ENCODE measurements at places on chromosomes 16 and 17.

GRCh38 chr17:50508573-50509460 is 578 bp downstream of the MYCBPAP start:
- no peak for DNase-seq

GRCh38 chr16:62035115-62036092 is 834 bp downstream of the CDH8 start:
- DNase-seq: no peak

- DNase-seq: no peak
Observed at GRCh38 chr16:72829846-72830775, 217.8 kb downstream of the ZFHX3 start.

- no peak for DNase-seq
Observed at GRCh38 chr16:61829631-61830030, 206.6 kb downstream of the CDH8 start.

- no peak for DNase-seq
Observed at GRCh38 chr17:14427900-14428647, 127.2 kb downstream of the HS3ST3B1 start.

GRCh38 chr17:61400066-61400716 is 548 bp downstream of the TBX2 start:
- DNase-seq: no peak

- DNase-seq: no peak
Observed at GRCh38 chr17:34443619-34444469, 80.8 kb upstream of the CCL1 start.

DNA sequence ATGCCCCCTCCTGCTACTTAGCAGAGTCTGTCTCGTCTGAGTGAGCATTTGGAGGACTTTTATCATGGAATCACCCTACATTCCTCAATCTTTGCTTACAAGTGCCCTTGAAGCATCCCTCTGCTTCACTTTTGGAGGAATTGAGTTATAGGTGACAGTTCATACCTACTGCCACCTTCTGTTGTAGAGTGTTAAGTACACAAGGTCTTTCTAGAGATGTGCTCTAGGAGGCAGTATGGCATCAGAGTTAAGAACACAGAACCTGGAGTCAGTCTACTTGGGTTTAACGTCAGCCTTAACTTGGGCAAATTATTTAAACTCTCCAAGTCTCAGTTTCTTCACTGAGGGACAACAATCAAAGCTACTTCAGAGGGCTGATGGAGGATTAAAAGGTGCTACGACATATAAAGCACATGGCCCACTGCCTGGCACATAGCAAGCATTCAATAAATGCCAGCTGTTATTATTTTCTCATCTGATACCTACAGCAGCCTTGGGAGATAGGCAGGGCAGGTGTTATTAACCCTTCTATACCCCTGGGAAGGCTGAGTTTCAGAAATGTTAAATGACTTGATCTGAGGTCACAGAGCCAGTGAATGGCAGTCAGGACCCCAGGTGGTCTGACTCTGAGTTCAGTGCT is 62.2 kb downstream of the UTP18 start:
- no peak for DNase-seq

GRCh38 chr16:31568577-31569359 is 41.1 kb downstream of the AHSP start:
- DNase-seq: no peak

DNA sequence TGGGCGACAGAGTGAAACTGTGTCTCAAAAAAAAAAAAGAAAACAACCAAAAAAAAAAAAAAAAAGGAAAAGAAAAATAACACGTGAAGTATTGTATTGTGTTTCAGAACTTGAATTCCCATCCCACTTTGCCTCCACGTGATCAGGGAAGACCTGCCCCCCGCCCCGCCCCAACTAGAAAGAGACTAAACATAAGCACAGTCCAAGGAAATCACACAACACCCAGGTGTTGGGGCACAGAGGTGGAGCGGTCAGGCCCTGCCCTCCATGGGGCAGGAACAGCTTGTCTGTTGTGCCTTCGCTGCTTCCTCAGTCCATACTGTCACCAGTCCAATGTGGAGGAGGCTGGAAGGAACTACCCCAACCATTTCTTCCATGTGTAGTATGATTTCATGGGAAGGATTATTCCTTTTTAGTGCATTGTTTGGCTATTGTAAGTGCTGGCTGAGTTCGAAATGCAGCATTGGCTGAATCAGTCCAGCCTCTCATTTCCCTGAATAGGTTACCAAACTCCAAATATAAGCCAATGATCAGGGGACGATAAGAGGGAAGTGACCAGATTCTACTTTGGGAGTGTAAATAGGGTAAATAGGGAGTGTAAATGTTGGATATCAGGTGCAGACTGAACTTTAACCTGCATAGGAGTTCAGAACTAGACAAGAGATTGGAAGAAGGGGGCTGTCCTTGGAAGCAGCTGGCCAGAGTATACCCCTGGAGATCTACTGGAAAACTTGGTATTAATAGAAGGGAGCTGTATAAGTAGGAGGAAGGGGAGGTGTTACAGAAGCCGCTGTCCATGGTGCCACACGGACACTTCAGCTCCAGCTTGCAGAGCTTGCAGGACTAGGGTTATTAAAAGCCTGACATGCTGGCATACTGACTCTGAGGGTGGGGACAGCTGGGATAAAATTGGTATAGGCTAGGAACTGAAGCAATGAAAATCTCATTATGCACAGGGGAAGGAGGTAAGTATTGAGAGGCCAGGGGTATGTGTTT is 50.7 kb downstream of the TANGO6 start:
- DNase-seq: no peak

GRCh38 chr16:1441391-1441829 is 2.9 kb downstream of the CCDC154 start:
- DNase-seq: no peak

DNA sequence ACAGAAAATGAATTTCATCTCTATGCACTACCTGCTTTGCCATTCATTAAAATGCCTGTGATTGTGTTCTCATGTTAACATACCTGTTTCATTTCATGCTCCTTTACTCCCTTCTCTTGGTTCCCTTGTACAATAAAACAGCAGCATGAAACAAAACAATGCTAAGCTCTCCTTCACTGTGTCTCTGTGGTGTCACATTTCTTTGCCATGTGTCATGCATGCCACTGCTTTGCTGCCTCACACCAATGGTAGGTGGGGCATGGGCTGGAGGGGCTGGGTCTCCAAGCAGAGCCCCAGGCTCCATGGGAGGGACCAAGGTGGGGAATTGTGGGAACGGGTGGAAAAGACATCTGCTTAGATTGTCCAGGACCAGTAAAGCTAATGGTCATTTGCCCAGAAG is 83.6 kb downstream of the RGS9 start:
- no peak for DNase-seq

GRCh38 chr16:17590711-17591654 is 120.2 kb upstream of the XYLT1 start:
- no peak for DNase-seq

GRCh38 chr16:12199524-12199923 is 223.0 kb downstream of the SNX29 start:
- DNase-seq: no peak

DNA sequence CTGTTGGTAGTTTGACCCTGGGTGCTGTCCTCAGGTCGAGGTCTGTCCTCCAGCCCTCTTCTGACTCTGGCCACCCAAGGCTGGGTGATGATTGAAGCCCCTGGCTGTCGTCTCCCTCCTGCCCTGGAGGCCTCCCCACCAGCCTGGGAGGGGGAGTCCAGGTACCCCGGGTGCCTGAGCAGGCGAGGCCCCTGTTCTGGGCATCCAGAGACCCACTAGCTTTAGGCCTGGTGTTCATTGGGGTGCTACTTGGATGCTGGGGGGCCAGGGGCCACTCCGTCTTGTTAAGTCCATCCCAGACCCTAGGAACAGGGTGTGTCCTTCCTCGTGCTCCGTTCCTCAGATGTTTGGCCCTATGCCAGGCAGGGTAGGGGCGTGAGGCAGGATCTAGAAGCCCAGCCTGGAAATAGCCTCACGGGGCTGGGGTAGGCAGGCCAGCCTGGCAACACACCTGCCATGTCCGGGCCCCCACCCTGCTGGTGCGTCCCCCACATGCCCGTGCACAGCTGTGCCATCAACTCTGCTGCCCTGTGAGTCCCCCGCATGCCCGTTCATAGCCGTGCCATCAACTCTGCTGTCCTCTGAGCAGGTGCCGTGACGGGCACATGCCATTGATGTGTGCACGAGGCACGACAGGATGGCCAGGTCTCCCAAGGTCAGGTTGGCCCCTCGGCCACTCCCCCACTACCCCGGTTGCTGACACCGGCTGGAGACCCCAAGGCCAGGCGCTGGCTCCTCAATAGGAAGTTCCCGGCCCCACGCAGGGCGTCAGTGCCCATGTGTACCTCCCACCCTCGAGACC is 36.9 kb downstream of the GINS2 start:
- no peak for DNase-seq

DNA sequence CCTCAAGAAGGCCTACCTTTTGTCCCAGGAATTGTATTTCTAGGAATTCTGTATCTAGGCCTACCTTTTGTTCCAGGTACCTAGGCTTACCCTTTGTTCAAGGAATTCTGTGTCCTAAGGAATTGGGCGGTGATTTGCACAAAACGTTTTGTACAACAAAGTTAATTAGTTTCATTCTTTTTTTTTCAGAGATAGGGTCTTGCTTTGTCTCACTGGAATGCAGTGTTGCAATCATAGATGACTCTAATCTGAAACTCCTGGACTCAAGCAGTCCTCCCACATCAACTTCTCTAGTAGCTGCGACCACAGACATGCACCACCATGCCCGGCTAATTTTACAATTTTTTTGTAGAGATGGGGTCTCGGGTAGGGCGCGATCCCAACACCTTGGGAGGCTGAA is 7.0 kb downstream of the CDR2L start:
- no peak for DNase-seq

DNA sequence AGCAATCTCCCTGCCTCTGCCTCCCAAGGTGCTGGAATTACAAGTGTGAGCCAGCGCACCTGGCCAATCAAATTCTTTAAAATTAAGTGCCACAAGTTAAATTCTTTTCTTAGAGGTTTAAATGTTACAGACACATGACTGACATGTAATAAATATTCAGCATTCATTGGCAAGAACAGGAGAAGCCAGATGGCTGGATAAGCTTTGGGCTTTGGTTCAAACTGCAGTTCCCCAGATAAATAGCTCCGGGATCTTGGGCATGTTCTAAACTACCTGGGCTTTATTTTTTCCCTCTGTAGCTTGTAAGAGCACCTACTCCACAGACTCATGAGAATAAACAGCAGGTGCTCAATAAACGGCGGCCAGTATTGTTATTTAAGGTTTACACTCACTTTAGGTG is 34.1 kb downstream of the ABAT start:
- no peak for DNase-seq

- DNase-seq: no peak
Observed at GRCh38 chr17:72452286-72453173, 331.7 kb downstream of the SOX9 start.

DNA sequence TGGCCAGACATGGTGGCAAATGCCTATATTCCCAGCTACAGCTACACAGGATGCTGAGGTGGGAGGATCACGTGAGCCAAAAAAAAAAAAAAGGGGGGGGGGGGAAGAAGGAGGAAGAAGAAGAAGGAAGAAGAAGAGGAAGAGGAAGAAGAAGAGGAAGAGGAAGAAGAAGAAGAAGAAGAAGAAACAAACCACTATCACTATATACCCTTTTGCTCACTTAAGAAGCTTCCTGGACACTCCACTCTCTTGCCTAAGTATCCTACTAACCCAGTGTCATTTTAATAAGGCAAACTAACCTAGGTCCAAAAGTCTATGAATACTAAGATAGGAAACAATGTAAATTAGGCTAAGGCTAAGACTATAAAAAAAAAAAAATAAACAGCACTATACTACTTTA is 54.8 kb downstream of the GPATCH8 start:
- no peak for DNase-seq

GRCh38 chr17:8997994-8998628 is 23.2 kb upstream of the NTN1 start:
- DNase-seq: peak; percentile 62

DNA sequence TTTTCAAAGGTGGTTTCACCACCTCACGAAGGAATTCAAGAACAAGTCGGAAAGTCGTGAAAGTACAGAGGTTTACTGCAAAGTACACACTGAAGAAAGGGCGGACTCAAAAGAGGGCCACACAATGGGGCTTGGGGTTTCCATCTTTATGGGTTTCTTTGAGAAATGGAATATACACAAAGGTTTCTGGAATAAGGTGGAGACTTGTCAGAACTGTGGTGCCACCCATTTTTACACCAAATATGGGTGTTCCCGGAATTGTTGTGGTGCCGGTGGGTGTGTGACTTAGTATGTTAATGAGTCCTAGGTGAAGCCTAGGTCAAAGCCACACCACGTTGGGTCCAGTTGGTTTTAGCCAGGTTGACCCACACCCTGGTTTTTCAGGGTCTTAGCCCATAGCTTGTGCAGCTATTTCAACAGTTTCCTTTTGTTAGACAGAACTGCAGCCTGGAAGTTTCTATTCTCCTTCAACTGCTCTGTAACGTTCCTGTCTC is 567 bp upstream of the GCSH start:
- DNase-seq: no peak

DNA sequence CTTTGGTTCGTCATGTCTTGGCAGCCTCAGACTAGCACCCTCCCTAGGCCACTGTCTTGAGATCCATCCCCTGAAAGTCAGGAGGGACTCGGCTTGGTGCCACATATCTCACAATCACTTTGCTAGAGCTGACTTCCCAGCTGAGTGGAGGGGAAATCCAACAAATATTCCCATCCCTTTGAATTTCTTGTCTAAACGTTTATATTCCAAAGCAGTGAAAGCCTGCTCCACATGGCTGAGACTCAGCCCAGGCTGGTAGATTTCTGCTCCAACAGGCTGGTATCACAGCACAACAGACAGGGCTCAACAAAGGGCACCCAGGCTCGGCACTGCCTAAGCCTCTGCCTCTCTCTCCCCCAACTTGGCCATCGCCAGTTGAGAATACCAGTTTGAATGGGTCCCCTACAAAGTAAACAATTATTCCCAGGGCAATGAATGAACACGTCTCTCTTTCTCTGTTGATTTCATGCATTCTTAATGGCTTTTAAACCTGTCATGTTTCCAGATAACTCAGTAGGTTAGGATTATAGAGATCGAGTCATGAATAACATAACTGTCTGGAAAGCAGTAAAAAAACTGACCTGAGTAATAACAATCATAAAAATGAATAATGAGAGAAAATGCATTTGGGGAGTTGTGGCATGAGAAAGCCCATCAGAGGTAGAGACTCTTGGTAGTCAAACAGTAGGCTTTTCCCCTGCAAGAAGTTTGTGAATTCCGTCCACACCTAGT is 1.0 kb downstream of the KRT13 start:
- no peak for DNase-seq

DNA sequence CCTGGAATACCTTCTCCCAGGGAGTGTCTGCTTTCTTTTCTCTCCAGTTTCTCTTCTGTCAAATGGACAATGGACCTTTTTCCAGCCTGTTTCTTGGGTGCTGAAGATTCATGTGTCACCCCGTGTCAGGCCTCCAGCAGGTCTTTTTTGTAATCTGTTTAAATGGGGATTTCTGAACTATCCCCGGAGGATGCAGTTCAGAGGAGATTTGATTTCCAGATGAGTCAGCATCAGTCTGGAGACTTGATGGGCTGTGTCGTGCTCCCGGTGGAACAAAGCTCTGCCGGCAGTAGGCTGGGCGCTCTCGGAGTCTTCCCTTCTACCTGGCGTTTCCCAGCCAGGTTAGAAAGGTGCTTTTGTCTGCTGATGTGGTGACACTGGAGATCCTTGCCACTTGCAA is 440.6 kb downstream of the HS3ST3B1 start:
- no peak for DNase-seq

GRCh38 chr16:49469311-49469670 is 95.7 kb downstream of the C16orf78 start:
- DNase-seq: no peak
